ENCODE measurements at places on chromosomes 16 and 17. TPM values are rescaled to one million over a fixed set of nuclear protein-coding genes. Genes with fewer than 3 reads are reported as not detected.

GRCh38 chr16:25716186-25716585 lies 24.4 kb downstream of the HS3ST4 start:
- DNase-seq: no peak

GRCh38 chr17:79046916-79047280 lies 22.9 kb downstream of the C1QTNF1 start:
- DNase-seq: no peak

GRCh38 chr17:57645950-57646665 lies 99.0 kb downstream of the CCDC182 start:
- DNase-seq: no peak

DNA sequence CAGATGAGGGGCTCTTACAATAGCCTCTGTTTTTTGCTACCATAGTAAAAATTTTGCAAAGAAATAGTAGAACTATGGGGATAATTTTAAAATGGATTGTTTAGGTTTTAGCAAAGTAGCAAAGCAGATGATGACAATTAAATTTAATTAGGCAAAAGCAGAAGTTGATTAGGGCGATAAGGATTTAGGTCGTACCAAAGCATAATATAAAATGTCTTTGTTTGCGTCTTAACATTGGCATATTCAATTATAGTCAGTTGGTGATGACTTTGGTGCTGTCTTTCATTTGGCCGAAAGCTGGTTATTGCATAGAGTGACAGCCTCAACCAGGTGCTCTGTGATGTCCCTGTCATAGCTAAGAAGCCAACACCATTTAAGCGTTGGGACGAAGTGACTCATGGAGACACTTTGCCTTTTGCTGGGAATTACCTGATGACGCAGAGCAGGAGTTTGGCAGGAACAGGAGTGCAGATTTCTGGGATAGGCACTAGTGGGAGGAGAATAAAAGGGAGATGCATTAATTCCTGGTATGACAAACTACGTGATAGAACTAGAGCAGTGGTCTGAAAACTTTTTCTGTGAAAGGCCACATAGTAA lies 38.3 kb downstream of the MAP2K6 start:
- DNase-seq: no peak

DNA sequence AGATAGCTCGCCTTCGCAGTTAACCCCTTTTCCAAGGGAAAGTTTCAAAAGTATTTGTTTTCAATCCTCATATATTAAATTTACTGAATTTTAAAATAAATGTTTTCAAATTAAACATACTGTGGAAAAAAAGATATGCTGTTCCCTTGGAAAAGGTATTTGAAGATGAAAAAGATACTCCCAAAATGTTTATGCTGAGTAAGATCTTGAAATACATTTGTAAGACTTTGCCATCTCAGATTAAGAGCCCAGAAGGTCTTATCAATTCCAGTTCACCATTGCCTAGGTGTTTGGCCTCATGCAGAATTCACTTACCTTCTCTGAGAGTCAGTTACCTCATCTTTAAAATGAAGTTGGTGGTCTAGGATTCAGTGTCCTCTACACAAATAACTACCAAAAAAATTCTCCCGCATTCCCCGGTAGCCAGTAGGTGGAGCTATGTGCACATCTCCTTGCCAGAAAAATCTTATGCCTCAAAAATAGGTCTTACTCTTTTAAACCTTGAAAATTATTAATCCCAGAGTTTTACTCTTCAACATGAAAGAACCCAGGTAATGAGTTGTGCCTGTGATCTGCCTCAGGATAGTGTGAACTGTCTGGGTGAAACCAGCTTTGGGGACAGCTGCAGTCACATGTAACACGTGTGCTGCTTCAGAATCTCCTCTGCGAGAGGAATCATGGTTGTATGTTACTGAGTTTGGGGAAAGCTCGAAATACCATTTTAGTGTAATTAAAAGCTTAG lies 178.3 kb downstream of the MRTFB start:
- DNase-seq: no peak

GRCh38 chr17:43868226-43868994 lies 21.4 kb downstream of the CD300LG start:
- DNase-seq: no peak

PIPOX gene
- total RNA-seq: not detected

ACAP1 gene
- total RNA-seq: 12.0 TPM

ITGAX gene
- total RNA-seq: 3.6 TPM

- DNase-seq: no peak
Measured at GRCh38 chr17:9238340-9239245, 217.3 kb downstream of the NTN1 start.

- DNase-seq: no peak
Measured at GRCh38 chr17:2562162-2562858, 31.1 kb upstream of the PAFAH1B1 start.

DNA sequence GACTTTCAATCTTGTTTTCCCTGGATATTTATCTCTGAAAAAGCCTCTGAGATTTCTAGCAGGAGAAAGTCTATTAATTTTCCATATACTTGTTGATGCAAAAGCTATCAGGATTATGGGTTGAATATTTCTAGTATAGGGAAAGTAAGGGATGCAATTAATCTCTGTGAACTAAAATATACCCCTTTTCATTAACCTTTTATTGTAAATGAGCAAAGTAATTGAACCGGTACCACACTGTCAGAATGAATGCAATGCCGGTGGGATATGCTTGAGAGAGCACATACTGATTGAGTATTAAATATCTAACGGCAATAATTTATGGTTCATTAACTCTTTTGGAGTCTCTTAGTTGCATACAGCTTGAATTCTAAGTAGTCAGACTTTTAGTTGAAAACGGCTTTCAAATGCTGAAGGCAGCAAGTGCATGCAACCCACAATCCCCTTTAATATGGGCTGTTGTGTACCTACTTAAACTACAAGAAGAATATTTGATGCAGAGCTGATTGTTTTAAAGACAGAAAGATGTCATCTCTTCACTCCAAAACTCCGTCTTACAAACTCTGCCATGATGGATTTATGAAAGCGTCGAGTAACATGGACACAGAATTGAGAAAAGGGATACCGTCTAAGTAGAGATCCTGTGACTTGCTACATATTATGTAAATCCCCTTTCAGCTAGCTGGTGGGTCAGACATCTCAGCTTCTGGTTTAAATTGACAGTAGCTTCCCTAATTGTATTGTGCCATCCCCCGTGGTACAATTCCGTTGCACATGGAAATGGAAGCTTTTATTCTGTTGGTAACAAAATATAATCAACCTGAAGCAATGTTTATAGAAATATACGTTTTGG lies 141.3 kb upstream of the CDH8 start:
- no peak for DNase-seq

DNA sequence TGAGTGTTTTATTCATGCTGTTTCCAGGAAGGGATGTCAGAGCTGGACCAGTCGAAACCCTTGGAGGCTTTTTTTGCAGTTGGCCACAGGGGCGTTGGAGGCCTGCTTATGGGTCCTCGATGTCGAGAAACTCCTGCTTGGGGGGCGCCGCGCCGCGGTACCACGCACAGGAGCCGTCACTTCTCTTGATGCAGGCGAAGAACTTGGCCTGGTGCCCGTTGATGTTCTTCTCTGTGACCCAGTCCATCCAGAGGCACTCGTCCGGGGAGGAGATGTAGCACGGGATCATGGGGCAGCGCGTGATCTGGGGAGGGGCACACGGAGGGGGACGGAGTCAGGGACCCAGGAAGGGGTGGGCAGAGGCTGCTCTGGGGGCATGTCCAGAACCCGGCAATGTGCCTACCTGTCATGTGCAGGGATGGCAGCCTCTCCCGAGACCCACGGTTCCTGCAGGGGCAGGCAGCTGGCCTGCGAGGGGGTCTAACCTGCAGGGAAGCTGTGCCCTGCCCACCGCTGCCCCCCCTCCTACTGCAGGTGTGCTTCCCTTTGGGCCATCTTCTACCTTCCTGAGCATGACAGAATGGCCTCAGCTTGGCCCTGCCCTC lies 15.0 kb upstream of the USP36 start:
- DNase-seq: no peak

- DNase-seq: no peak
Measured at GRCh38 chr17:41773731-41774193, 12.7 kb downstream of the JUP start.

TVP23A gene
- total RNA-seq: not detected

DNA sequence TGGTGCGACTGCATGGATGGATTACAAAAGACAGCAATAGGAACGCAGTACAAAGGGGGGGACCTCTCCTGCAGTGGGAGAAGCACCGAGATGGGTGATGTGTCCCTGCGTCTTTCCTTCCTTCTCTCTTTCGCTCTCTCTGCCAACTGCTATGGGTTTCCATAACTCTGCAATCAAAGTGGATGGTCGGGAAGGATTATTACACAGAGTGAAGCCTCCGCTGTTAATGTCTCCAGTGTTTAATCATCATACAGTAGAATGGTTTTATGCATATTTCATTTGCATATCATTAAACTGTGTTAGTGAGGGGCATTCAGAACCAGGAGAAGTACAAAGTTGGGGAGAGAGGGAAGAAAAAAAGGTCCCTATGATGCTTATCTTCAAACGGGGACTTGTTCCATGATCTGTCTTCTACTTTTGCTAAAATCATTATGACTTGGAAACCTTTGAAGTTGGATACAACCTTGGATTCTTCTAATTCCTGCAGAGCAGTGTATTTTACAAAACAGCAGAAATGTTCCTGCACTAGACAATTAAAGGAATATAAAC lies 255.9 kb upstream of the PMFBP1 start:
- no peak for DNase-seq

TMEM95 gene
- total RNA-seq: not detected

SLC39A11 gene
- total RNA-seq: 4.9 TPM

SDR42E1 gene
- 0.11 TPM for total RNA-seq

NOD2 gene
- 3.8 TPM for total RNA-seq

GRCh38 chr16:57637965-57638364 lies 9.5 kb downstream of the ADGRG1 start:
- no peak for DNase-seq

ANKRD40CL gene
- total RNA-seq: not detected

PRR35 gene
- total RNA-seq: not detected

DNA sequence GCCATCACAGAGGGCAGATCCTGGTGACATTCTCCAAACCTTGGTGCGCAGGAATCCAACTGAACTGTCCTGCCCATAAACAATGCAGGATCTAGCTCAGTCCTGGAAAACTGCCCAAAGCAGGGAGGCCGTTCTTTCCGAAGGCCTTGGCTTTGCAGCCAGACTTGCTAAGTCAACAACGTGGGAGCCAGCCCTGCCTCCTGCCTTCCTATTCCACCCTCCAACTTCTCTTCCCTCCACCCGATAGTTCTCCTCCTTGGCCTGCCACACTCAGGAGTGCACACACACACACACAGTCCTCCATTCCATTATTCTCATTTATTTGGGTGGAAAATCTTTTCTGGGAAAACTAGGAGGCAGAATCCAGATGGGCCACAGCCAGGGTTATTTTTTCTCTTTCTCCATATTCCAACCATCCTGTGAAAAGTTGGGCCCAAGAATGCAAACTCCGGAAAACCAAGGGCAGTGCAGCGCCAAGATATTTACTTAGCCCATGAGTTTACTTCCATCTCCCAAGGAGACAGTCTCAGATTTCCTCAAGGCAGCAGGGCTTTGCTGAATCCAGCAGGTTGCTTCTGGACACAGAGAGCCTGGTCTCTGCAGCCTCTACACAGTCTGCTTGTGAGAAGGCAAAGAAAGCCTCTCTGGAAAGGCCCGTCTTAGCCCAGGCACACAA lies 15.8 kb downstream of the COPRS start:
- peak; percentile 80 for DNase-seq

RMI2 gene
- not detected for total RNA-seq

DNA sequence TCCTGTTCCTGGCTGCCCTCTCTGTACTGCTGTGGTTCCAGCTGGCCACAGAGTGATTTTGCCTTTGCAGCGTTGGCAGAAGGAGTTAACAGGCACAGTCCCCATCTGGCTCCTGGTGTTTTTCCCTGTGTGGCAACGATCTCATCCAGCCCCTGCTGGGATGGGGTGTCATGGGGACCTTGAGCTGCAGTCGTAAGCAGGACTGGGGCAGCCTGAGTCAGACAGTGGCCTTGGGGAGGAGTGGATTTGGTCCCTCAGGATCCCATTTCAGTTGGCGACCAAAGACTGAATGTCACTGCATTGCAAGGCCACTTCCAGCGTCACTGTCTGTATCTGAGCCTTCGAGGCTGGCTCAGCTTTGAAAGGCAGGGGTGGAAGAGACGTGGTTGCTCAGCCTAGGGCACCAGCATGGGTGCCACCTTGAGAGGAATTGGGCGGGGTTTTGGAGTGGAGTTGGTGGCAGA lies 11.9 kb downstream of the TMEM94 start:
- DNase-seq: no peak

BRIP1 gene
- not detected for total RNA-seq

HID1 gene
- 103 TPM for total RNA-seq

- no peak for DNase-seq
Measured at GRCh38 chr17:11495613-11496012, 102.7 kb upstream of the DNAH9 start.

- DNase-seq: no peak
Measured at GRCh38 chr17:65626451-65626850, 65.0 kb upstream of the AXIN2 start.

DNA sequence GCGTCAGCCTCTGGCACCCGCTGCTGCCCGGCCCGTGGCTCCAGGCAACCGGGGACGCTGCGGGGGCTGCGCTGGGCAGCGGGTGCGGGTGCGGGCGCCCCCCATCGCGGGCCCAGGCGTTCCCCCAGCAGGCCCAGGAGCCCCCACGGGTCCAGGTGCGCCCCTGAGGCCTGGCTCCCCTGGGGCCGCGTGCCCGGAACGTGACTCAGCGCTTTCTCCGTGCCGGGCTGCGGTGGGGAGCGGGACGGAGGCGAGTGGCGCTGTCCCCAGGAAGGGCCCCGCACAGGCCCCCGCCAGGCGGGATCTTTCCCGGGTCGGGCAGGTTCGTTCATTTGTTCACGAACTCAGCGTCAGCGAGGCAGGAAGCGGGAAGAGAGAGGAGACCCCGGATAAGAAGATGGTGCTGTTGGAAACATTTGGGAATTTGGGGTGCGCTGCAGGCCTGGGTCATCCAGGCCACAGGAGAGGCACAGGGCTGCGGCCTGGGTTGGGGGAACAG lies 18.4 kb upstream of the EXOC7 start:
- DNase-seq: no peak

- DNase-seq: no peak
Measured at GRCh38 chr17:81093619-81094508, 58.9 kb downstream of the BAIAP2 start.

- DNase-seq: no peak
Measured at GRCh38 chr17:50986989-50987660, 121.0 kb upstream of the TOB1 start.

- DNase-seq: no peak
Measured at GRCh38 chr16:58021661-58022551, 3.6 kb upstream of the MMP15 start.

- DNase-seq: no peak
Measured at GRCh38 chr17:8552577-8553320, 77.8 kb downstream of the MYH10 start.

GRCh38 chr17:40550608-40551007 lies 14.7 kb downstream of the CCR7 start:
- DNase-seq: peak; percentile 79

ADORA2B gene
- total RNA-seq: not detected

DNA sequence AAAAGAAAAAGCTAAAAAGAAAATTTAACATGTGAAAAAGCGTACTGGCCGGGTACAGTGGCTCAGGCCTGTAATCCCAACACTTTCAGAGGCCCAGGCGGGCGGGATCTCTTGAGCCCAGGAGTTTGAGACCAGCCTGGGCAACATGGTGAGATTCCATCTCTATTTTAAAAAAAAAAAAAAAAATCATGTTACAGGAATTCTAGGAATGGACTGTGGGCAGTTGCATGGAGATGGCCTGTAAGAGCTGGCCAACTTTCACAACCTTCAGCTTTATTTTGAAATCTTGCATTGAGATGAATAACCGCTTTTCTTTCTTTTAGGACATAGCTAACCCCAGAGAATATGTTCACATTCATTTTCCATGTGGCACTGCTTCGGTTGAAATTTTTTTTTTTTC lies 8.2 kb upstream of the CIAO3 start:
- DNase-seq: no peak

IL17C gene
- total RNA-seq: not detected
